ENCODE measurements at places on chromosomes 7 and 10. TPM values are rescaled to one million over a fixed set of nuclear protein-coding genes. Genes with fewer than 3 reads are reported as not detected.
A peak's percentile ranks its signal among the peaks of the same experiment; 100 is the strongest.

DNA sequence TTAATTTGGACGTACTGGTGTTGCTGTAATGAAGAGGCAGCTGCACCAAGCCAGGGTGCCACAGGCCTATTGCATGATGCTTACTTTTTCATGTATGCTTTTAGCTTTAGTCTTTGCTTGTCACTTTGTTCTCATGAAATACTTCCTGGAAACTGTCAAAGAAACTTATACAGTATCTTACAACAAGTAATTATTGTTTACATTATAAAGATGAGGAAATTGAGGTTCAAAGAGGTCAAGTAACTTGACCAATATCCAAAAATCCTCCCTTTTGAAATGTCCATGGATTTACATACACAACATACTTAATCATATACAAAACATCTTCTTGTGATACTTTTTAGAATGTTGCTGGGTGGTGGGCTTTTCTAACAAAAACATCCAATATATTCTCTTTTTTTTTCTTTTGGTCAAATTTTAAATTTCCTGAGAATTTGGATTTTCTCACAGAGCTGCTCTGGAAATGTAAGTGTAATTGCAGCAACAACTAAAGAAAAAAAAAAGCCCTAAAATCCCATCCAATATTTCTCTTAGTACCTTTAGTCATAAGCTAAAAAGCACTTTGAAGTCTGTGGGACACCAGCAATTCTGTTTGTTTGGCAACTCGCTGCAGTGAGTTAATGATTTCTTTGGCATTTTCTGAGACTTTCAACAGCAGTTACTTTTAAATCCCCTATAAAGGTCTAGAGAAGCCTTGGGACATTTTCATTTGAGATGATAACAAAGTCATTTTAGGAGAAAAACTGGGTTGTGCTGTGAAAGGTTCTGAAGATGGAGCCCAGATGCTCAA, 500.6 kb upstream of the IGFBP3 start:
- peak; percentile 4 for DNase-seq

The SYT15 gene
- 2.9 TPM for total RNA-seq

GRCh38 chr7:15828881-15829280, 142.4 kb upstream of the MEOX2 start:
- DNase-seq = no peak

DNA sequence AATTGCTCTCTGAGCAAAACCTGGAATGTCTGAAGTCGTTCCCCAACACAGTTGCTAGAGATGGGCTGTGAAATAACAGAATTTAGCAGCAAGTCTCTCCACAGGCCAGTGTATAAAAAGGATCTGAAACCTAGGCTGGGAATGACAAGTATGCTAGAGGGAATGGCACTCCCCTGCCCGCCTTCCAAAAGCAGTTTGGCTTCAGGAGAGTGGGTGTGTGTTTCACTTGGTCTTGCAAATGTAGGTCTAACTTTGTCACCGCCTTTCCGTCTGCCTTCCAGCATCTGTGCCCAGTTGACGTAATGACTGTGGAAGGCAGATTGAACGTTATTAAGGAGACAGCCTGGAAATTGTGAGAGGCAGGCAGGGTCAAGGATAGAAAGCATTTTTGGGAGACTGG, 18.0 kb upstream of the MTURN start:
- peak; percentile 32 for DNase-seq

The PANK1 gene
- 1.8 TPM for total RNA-seq
